ENCODE measurements at places on chromosomes 5 and 9. TPM values are rescaled to one million over a fixed set of nuclear protein-coding genes. Genes with fewer than 3 reads are reported as not detected.

DNA sequence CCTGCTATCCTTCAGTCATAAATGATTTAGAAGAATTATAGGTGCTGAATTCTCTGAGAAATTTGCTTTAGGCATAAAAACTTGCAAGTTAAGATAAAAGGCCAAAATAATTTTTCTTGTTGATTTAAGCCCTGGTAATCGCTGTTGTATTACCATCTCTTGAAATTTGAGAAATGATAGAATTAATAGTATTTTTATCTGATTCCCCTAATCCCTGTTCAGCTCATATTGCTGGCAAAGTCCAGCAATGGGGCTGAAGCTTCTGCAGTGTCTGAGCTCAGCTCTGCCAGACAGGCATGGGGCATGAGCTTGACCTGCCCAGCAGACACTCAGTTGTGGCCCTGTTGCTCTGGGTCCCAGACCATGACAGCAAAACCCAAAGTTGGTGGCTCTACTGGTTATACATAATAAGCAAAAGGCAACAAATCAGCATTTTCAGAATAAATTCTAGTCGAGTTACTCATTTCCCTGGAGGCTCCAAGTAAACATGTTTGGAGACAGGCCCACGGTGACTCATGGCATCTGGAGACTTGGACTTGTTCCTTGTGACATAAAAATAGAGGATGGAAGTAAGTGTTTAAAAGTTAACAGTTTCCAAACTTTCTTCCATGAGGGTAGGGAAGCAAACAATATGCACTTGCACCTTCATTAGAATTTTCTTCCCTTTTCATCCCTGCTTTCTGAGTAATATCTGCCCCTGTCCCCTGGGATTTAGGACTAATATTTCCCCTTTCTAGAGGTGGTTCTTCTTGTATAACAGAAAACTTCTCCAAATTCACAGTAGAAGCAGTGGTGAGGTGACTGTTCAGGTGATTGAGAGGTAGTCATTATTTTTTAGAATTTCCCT is 60.2 kb upstream of the SLC2A8 start:
- no peaks in the 10 kb centered on the region for H3K36me3 ChIP-seq
- H3K4me1 ChIP-seq, result peaks cover 47% of the 10 kb centered on the region
- peak overlapping the region; percentile 5 for H3K4me3 ChIP-seq
- peak; percentile 95 for DNase-seq
- peak overlapping the region; percentile 57 for H3K27ac ChIP-seq

IL9 gene
- total RNA-seq, result not detected

- no peaks in the 10 kb centered on the region for H3K36me3 ChIP-seq
- no peak for DNase-seq
These were observed 97.9 kb downstream of the YIPF5 start for GRCh38 chr5:144072518-144072927.

PRSS3 gene
- total RNA-seq, result 1.0 TPM

GRCh38 chr9:84754461-84754860 is 84.9 kb downstream of the NTRK2 start:
- no peak for DNase-seq
- H3K4me3 ChIP-seq, result no peak overlapping the region
- H3K4me1 ChIP-seq, result no peaks in the 10 kb centered on the region
- no peaks in the 10 kb centered on the region for H3K36me3 ChIP-seq

- no peaks in the 10 kb centered on the region for H3K36me3 ChIP-seq
- no peak overlapping the region for H3K4me3 ChIP-seq
- H3K4me1 ChIP-seq, result peaks cover 6% of the 10 kb centered on the region
- no peak for DNase-seq
- no peaks in the 10 kb centered on the region for H3K27me3 ChIP-seq
These were observed 58.6 kb upstream of the PPARGC1B start for GRCh38 chr5:149671544-149671943.

- H3K27ac ChIP-seq, result no peak overlapping the region
- DNase-seq, result no peak
- no peaks in the 10 kb centered on the region for H3K36me3 ChIP-seq
- no peaks in the 10 kb centered on the region for H3K4me1 ChIP-seq
- H3K4me3 ChIP-seq, result no peak overlapping the region
These were observed 161.4 kb downstream of the PIK3R1 start for GRCh38 chr5:68376935-68377334.

ENDOG gene
- total RNA-seq, result 47.9 TPM

DNA sequence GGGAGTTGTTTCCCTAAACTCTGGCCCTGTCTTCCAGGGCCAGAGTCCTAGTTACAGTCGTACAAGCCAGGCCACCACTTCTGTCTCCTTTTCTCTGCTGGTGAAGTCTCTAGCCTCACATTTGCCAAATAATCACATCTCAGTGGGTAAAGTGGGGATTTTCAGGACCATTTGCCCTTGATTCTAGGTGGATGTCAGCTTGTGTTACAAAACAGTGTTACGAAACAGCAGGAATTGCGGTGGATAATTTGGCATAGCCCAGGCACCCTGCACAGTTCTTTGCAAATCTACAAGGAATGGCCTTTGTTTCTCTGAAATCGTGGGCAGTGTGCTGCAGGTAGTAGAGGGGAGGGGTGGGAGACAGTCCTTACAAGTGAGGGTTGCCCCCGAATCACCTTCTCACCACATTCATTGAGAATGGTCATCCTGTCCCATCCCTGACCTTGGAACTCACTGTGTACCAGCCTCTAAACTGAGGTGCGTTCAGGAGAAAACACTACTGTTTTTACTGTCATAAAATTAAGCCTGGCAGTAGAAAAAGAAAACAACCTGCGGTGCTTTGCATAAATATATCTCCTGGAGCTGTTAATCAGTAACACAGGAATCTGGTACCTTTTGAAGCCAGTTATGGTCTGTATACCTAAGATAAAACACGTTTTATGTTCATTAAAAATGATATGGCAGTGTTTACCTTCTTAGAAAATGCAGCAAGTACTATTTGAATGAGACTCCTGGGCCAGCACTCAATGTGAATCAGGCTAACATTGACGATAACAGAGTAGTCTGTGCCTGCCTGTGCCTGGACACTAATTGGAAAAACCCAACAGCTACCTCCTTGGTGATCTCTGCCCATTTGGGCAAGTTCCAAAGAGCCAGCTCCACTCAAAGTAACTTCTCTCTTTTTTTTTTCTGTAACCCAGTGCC is 44.3 kb downstream of the CYSTM1 start:
- H3K4me3 ChIP-seq, result no peak overlapping the region
- no peaks in the 10 kb centered on the region for H3K27me3 ChIP-seq
- DNase-seq, result no peak
- H3K36me3 ChIP-seq, result 0 out of 2 replicates have a peak, but pooled peaks cover 4% of the 10 kb centered on the region
- H3K27ac ChIP-seq, result no peak overlapping the region

All from PC-9 (cell line).